ENCODE measurements at places on chromosomes 2 and 18. TPM values are rescaled to one million over a fixed set of nuclear protein-coding genes. Genes with fewer than 3 reads are reported as not detected.

The ARHGEF33 gene
- 0.22 TPM for total RNA-seq

The MSTN gene
- total RNA-seq = not detected

The DAW1 gene
- not detected for total RNA-seq

The CNDP1 gene
- total RNA-seq = not detected

The C2orf80 gene
- not detected for total RNA-seq

The AFF3 gene
- 0.48 TPM for total RNA-seq

The GALNT13 gene
- not detected for total RNA-seq

The TCF23 gene
- total RNA-seq = not detected

The LYG1 gene
- total RNA-seq = 1.0 TPM

The APCDD1 gene
- not detected for total RNA-seq

The STEAP3 gene
- 0.22 TPM for total RNA-seq

DNA sequence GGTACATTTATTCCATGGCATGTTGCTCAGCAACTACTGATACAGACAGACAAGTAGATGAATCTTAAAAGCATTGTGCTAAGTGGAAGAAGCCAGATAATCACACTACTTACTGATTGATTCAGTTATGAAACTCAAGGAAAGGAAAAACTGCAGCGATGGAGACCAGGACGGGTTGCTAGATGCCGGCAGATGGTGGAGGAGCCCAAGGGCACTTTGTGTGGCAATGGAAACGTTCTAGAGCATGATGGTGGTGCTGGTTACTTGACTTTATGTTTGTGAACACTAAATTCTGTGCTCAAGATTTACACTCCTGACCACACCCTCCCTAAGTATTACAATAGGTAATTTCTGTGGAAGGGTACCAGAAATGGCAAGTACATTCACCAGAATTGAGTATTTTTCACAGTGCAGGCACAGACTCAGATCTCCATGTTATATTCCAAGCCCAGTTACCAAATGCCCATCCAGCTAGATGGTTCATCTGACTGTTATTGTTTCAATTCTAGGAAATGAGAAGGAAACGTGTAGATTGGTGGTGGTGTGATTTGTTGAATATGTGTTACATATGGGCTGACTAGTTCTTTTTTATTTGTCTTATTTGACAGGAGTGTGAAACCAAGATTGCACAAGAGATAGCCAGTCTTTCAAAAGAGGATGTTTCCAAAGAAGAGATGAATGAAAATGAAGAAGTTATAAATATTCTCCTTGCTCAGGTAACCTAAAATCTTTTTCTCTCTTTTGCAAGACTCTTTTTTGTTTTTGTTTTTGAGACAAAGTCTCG, 55.1 kb downstream of the RALBP1 start:
- DNase-seq = no peak

- DNase-seq = no peak
Measured at GRCh38 chr2:168552450-168552856, 96.4 kb downstream of the CERS6 start.

DNA sequence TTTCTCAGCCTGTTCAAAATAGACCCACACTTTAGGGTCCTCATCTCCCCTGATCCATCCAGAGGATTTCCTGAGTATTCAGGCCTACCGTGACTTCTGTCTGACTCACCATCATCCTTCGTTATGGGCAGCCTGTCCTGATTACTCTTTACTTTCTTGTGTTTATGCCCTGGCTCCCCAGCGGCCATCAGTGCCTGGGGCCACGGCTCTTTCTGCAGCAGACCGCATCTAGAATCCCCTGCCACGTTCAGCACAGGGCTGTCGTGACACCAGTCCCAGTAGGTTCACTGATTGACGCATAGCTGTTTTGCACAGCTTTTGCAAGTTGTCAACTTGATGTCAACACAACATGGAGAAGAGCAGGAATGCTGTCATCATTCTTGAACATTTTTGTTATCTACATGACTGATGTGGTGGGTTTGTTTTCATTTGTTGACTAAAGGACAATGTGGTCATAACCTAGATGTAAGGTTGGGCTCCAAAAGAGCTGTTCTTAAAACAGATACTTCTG, 225.6 kb downstream of the HAUS1 start:
- DNase-seq = no peak

GRCh38 chr2:109066501-109066900, 62.5 kb upstream of the SH3RF3 start:
- DNase-seq = no peak

DNA sequence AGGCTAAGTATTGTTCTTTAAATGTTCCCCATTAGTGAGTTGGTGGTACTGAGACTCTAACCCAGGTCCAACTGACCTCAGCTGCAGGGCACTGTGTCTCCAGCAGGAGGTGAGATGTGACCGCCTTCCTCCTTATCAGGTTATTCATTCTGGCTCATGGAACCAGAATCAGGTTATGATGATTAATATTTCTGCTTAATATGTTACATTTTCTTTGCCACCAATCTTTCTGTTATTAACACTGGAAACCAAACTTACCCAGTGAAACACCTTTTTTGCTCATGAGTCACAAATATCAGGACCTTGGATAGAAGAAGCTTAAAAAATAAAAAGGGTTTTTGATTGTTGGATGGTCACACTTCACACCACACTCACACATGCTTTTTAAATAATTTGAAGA, 85.4 kb downstream of the DPP4 start:
- DNase-seq = no peak

GRCh38 chr2:219560037-219560892, 11.1 kb downstream of the OBSL1 start:
- peak; percentile 30 for DNase-seq

DNA sequence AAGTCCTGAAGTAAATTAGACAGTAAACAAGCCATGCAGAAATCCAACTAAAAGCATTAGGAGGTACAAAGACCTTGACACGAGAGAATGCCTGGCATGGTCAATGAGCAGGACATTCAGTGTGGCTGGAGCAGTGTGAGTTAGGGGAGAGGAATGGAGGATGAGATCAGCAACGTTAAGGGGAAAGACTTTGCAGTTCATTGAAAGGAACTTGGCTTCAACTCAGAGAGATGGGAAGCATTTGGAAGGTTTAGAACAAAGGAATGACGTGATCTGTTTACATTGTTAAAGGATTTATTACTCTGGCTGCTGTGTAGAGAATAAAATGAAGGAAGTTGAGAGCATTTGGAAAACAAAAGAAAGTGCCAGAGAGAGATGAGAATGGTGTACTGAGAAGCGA, 621.3 kb downstream of the XIRP2 start:
- DNase-seq = no peak

DNA sequence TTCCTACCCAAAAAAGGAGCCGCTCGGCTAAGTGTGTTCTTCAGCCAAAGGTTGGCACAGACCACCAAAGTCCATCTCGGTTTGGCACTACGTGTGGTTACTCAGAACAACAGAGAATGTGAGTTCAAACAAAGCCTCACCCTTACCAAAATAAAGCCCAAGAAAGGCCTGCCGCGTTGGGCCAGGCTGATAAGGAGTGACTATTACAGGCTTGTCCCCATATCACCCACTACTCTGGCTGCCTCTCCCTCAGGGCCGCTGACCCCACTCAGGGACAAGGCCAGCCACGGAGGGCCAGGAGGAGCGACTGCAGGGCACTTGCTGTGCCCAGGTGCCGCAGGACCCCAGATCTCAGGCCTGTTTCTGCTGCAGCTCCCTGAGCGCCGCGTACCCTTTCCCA, 13.8 kb downstream of the HS1BP3 start:
- DNase-seq = no peak

DNA sequence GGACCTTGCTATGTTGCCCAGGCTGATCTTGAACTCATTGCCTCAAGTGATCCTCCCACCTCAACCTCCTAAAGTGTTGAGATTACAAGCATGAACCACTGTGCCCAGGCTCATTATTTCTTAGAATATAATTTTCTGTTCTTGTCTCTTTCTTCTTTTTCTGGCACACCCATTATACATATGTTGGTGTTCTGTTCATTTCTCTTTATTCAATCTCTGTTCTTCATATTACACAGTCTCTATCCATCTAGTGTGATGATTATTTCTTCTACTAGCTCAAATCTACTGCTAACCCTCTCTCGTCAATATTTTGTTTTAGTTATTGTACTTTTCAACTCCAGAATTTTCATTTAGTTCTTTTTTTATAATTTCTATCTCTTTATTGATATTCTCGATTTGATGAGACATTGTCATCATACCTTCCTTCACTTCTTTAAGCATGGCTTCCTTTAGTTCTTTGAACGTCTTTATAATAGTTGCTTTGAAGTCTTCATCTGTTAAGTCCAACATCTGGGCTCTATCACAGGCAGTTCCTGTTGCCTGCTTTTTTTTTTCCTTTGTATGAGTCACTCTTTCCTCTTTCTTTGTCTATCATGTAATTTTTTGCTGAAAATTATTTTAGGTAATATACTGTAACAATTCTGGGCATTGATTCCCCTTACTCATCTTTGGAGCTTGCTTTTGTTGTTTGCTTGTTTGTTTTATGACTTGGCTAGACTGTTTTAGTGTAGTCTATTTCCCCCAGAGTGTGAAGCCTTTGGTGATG, 196.4 kb upstream of the NABP1 start:
- DNase-seq = no peak

GRCh38 chr2:111652038-111652437, 232.0 kb downstream of the ANAPC1 start:
- no peak for DNase-seq

All from CD8-positive, alpha-beta memory T cell (primary cell).